NCI-H446 (cell line): ENCODE measurements at places on chromosomes 6 and 20.

GRCh38 chr6:75213112-75213511 lies 7.3 kb upstream of the COL12A1 start:
- DNase-seq = no peak

DNA sequence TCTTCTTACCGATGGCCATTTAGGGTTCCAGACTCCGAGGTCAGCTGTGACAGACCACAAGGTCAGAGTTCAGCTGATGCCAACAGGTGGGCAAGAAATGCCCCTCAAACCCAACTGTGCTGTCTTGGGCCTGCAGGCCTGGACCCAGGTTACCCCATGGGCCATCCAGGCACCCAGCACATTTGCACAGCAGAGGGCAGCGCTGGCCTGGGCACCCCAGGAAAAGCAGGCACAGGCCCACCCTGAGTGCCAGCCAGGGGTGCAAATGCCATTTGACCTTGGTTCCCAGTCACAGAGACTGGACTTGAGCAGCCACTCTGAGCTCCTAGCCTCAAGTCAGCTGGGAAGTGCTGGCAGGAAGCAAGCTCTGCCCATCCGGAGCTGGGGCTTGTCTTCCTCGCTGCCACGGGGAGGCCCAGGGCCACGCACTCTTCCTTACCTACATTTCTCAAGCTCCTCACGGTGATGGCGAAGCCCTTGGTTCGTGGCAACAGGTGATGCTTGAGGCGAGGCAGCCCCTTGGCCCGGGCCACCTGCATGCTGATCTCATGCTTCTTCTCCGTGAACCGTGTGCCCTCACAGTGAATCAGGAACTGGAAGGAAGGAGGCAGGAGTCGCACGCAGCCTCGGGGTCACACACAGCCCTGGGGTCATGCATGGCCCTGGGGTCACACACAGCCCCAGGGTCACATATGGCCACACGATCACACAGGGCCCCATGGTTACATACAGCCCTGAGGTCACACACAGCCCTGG lies 120.8 kb downstream of the AGPAT4 start:
- DNase-seq = no peak

DNA sequence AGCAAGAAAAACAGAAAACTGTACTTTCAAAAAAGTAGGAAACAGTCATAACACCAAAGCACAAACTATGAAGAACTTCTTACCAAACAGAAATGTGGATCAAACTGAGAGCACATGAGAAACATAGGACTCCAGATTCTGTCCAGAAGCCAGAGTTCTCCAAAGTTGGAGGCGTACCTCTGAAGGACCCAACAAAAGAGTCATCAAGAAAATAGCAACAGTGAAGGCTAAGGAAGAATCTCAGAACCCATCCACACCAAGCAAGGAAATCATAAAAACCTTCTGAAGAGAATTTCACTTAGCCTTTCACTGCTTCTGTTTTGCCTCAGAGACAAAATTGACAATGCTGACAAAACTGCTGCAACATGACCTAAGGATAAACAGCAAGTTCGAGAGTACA lies 29.4 kb downstream of the HBS1L start:
- no peak for DNase-seq

- DNase-seq = no peak
Measured at GRCh38 chr6:85669735-85670194, 27.1 kb upstream of the SYNCRIP start.

DNA sequence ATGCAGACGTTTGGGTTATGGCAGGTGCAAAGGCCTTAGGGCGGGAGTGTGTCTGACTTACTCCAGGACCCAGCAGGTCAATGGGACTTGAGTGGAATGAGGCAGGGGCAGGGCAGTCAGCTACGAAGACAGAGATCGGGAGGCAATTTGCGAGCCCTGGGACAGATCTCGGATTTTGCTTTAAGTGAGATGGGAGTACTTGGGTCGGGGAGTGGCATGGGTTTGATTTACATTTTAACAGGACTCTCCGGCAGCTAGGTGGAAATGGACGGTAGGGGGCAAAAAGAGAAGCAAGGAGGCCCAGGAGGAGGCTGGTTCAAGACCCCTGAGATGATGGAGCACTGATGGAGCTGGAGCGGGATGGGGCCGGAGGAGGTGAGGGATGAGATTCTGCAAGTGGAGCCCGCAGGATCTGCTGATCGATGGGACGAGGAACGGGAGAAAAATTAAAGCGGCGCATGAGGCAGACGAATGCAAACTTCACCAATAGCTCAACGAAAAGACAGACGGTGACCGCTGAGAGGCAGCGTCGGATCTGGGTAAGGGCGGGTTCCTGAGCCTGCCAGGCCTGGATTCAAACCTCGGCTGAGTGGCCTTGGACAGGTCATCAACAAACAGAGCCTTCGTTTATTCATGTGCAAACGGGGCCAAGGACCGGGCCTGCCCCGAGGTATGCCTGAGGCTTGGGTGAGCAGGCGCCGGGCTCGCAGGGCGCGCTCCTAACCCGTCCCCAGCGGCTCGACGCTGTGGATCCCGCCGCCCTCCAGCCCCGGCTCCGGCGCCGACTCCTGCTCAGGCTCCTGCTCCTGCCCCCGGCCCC lies 756 bp upstream of the RBCK1 start:
- DNase-seq = peak; percentile 77

DNA sequence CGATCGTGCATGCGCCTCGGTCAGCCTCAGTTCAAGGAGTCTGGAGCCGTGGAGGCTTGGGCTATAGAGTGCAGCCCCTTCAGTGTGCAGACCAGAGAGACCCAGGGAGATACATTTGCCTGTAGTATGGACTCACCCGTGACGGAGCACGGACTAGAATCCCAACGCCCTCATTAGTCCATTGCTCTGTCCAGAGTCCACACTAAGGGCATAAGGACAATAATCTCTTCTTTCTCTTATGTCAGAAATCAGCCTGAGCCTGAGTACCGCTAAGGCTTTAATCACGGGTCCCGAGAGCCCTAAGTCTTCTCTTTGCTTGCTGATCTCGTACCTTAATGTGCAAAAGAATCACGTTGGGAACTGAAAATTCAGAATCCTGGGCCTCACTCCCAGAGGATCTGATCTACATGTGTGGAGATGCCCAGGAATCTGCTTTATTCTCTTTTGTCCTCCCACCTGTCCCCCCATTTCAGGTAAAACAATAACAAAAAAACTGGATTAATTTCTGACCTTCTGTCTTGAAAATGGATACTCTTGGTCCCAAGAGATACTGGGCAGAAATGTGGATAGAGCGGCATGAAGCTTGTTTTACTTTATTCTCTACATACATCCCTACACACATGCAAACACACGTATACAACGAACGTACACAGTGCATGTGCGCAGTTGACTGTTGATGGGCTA lies 671 bp downstream of the BPHL start:
- DNase-seq = peak; percentile 54

DNA sequence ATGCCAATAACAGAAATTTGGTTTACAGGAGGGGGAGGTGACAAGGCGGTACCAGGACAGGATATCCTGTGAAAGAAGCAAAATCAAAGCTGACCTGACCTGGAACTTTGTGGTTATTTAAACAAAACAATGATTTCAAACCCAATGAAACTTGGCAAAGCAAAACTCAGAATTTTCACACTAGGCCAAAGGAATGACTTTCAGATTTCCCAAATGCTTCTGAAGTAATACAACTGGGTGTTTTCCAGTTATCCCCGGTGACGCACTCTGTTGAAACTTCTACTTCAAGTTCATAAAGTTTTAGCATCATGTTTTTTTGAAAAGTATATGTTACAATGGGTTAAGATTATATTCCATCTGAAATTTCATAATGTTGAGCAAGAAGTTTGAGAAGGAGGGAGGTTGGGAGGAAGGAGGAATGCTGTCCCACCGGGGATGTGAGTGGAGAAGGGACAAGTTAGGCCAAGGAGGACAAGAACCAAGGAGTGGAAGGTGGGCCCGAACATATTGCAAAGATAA lies 78.1 kb upstream of the TRAF3IP2 start:
- no peak for DNase-seq

DNA sequence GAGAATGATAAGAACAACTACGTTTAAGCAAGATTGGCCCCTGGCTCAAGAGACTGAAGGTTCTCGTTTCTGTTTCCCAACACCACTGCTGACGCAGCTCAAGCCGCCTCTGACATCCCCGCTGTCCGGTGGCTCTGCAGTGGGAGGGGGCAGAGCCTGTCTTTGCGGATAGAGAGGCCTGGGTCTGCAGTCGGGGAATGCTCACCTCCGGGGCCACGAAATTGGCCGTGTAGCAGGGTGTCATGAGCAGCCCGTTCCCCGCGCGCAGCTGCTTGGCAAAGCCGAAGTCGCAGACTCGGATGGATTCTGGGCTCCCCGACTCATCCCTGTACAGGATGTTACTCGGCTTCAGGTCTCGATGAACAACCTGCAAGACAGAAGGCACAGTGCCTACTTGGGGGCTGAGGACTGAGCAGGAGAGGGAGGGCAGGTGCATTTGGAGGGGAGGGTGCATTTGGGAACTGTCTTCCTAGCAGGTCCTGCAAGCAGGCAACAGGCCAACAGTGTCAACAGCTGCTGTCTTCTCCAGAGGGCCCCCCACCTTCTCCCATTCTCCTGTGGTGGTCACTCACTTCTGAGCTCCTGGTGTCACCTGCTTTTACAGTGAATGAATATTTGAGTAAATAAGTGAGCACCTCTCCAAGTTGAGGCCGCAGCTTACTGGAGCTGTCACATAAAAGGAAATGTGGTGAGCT lies 40.5 kb upstream of the MPC1 start:
- no peak for DNase-seq

GRCh38 chr6:29589423-29590048 lies 4.6 kb downstream of the OR2H2 start:
- no peak for DNase-seq

DNA sequence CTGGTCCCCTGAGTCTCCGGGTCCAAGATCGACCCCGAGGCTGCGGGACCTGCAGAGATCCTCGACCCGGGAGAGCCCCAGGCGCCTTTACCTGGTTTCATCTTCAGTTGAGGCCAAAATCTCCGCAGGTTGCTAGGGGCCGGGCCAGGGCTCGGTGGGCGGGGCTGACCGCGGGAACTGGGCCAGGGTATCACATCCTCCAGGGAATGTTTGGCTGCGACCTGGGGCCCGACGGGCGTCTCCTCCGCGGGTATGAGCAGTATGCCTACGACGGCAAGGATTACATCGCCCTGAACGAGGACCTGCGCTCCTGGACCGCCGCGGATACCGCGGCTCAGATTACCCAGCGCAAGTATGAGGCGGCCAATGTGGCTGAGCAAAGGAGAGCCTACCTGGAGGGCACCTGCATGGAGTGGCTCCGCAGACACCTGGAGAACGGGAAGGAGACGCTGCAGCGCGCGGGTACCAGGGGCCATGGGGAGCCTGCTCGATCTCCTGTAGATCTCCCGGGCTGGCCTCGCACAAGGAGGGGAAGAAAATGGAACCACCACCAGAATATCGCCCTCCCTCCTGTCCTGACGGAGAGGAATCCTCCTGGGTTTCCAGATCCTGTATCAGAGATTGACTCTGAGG lies 53.8 kb upstream of the POLR1H start:
- no peak for DNase-seq

GRCh38 chr6:144853603-144854002 lies 568.5 kb downstream of the UTRN start:
- no peak for DNase-seq

GRCh38 chr6:122352981-122353664 lies 46.3 kb upstream of the HSF2 start:
- DNase-seq = no peak

GRCh38 chr6:118683881-118684872 lies 32.8 kb upstream of the CEP85L start:
- DNase-seq = no peak

DNA sequence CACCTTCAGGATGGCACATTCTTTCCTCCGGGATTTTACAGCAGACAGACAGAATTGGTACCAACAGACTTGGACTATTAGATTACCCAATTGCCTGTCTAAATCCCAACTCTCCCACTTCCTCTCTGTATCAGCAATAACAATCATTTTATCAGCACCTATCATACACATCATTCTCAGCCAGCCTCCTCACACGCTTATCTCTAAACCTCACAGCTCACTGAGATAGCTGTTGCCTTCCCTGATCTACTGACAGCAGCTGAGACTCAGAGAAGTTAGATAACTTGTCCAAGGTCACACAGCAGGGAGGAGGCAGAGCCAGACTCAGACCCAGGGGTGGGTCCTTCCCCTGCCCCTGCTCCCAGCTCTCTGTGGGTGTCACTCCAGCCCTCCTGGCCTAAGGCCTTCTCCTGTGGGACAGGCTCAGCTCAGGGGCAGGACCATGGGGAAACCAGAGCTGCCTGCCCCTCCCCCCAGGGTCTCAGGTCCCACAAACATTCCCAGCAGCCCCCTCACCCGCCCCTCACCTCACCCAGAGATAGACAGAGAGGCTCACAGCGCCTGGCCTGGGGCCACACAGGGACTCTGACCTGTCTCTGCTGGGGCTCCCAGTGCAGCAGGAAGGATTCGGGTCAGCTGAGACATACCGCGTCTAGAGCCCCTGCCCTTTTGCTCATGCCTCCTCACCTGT lies 92.8 kb downstream of the GRM4 start:
- DNase-seq = no peak

DNA sequence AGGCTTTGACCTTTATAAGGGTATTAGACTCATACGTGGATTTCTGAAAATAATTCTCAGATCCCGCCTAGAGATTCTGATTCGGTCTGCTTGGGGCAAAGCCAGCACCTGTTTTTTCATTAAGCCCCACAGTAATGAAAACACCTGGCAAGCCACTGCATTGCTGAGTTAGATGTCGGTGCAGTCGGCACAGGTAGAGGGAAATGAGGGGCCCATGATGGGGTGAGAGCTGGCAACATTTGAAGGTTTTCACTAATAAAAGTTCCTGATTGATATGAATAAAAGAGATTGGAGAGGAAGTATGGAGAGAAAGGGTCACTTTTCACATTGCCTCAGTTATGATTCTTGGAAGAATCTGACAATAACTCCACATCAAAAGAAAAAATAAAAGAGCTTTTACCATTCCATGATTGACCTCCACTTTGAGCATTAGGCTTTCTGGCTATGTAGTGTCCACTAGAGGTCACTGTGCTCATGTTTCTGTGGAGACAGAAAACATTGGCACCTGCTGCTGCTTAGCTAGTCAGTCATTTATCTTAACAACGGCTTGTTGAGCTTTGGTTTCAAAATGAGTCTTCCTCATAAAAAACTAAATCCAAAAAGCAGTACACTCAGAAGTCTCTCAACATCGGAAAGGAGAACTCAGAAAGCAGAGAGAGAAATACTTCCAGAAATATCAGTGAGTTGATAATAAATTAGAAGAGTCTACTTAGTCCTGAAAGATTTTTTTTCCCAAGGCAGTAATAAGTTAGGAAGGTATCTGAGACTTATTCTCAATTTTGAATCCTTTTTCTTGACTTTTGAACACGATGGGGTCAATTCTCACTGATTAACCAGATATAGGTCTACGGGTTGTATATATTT lies 53.3 kb upstream of the KLHL31 start:
- peak; percentile 83 for DNase-seq

DNA sequence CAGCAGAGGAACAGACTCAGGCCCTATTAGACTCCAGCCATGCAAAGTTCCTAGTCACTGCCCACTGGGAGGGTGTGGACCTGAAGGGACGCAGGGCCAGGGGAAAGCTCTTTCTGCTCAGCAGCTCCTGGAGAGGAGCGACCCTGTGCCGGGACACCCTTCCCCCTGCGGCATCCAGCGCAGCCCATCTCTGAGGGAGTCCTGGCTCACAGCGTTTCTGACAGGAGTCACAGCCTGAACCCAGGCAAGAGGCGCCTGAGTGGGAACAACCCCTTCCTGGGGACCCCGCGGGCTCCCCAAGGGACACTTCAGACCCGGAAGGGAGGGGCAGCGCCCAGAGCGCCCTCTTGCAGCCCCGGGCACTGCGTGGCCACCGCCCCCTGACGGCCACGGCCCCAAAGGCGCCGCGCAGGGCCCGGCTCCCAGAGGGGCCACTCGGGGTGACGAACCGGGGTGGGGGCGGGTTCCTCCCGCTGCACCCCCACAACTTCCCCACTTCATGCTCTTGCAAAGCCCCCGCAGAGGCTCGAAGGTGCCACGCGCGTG lies 862 bp downstream of the UCKL1 start:
- no peak for DNase-seq

GRCh38 chr20:7348253-7348652 lies 580.8 kb downstream of the BMP2 start:
- no peak for DNase-seq
